Stimulated activated CD8-positive, alpha-beta memory T cell treated with anti-CD3 and anti-CD28 coated beads, Interleukin-7, amount 100 ng/mL, for 4 hours (primary cell): ENCODE measurements at places on chromosomes 12 and 14.

GRCh38 chr12:112837629-112838197, 46.2 kb downstream of the RPH3A start:
- DNase-seq: no peak

DNA sequence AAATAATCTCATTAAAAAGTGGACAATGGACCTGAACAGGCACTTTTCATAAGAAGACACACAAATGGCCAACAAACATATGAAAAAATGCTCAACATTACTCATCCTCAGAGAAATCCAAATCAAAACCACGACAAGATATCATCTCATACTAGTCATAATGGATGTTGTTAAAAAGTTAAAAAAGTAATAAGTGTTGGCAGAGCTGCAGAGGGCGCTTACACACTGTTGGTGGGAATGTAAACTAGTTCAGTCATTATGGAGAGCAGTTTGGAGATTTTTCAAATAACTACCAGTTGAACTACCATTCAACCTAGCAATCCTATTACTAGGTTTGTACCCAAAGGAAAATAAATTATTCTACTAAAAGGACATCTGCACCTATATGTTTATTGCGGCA, 47.2 kb downstream of the FOXG1 start:
- no peak for DNase-seq

- no peak for DNase-seq
Measured at GRCh38 chr12:77932216-77932615, 101.5 kb downstream of the NAV3 start.

GRCh38 chr12:89379148-89379838, 27.0 kb upstream of the DUSP6 start:
- no peak for DNase-seq

DNA sequence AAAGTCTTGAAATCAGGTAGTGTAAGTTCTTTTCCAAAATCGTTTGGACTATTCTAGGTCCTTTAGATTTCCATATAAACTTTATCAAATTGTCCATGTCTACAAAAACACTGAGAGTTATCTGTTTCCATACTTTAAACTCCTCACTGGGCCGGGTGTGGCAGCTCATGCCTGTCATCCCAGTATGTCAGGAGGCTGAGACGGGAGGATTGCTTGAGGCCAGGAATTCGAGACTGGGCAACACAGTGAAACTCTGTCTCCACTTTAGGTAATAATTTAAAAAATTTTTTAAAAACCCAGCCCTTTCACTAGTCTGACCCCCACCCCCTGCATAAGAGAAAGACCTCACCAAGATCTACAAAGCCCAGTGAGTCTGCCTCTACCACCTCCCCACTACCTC, 6.4 kb upstream of the ISM2 start:
- no peak for DNase-seq

DNA sequence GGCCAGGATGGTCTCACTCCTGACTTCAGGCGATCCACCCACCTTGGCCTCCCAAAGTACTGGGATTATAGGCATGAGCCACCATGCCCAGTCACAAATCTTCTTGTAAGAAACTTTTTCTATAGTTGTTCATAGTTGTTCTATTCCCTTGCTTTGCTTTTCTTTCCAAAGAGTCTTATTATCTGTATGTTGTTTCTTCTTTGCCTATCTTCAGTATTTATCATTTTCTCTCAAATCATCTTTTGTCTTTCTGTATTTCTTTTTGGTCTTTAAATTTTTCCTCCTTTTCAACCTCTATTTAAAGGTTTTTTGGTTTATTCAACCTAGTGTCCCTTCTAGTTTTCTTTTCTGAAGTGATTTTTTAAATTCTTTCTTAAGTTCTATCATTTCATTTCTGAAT, 68.7 kb downstream of the LRP6 start:
- DNase-seq: no peak

DNA sequence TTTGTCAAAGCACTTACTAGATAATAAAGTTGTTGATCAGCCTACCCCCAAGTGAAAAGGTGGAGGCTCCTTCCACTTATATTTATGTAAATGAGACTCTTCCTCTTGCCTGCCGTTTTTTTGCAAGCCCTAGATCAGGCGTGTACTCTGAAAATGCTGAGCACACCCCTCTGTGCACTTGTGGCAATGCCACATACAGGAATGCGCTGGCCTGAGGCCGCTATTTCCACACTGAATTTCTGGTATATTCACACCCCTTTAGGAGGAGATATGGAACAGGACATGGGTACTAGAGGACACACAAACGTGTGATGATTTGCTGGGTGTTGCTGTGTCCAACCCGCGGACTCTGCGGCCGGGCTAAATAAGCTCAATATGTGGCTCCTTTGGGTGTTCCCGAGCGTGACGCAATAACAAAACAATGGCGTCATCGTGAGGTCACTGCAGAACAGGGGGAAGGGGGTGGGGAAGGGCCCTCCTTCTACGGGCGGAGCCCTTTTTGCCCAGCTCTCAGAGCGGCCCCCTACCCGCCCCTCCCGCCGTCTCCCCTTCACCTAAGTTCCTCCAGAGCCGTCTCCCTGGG, 554 bp upstream of the TSPAN31 start:
- DNase-seq: peak; percentile 51

DNA sequence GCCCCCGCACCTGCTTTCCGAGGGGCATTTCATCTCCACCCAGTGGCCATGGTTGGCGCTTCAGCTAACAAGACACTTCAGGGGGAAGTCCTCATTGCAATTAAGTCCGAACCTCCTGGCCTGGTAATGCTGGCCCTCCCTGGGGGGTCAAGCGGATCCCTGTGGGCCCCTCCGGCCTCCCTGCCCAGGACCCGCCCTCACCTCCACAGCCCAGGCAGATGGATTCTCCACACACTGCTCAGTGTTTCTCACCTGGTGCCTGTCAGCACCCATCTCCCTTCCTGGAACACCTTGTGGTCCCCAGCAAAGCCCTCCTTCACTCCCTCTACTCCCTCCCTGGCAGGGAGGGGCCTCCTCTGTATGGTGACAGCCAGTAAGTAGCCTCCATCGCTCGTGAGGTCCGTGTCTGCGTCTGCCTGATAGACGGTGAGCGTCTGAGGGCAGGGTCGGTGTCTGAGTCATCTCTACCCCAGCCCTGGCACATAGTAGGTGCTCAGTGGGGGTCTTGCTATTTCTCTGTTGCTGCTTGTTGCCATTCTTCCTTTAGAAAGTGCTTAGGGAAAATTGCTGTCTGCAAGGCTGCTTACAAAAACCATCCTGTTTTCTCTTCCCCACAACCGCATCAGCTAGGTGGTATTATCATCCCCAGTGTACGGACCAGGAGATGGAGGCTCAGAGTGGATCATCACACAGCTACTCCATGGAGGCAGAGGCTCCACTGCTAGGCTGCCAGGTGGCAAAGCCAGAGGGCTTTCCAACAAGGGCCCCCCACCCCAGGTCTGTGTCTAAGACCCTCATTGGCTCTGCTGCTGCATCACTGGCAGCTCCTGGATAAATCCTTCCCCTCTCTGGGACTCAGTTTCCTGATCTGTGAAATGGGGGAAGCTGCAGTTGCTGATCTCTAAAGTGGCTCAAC, 39.7 kb upstream of the EML1 start:
- no peak for DNase-seq

GRCh38 chr12:105057174-105057573, 27.1 kb downstream of the ALDH1L2 start:
- DNase-seq: no peak

- no peak for DNase-seq
Measured at GRCh38 chr12:92138144-92138543, 7.5 kb downstream of the BTG1 start.

DNA sequence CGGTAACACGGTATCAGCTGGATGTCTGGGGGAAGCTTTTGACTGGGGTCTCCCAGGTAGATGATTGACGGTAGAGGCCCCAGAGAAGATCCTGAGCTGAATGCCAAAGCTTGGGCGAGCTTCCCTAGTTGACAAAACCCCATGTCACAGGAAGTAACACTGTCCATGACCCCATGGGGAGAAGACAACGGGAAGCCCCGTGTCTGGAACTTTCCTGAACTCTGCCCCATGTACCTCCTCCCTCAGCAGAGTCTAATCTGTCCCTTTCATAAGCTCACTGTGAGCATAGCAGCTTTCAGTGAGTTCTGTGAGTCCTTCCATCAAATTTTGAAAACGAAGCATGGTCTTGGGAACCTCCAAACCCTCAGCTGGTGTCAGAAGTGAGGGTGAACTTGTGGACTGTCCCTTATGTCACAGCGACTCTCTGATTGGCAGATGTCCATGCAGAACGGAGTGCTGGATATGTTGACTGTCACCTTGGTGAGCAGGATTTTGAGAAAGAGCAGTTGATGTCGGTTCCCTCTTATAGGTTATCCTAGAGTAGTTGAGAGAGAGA, 29.7 kb upstream of the BEGAIN start:
- no peak for DNase-seq

GRCh38 chr14:96507723-96508122, 5.5 kb downstream of the PAPOLA start:
- DNase-seq: no peak

- no peak for DNase-seq
Measured at GRCh38 chr12:57175428-57176138, 28.2 kb upstream of the LRP1-AS start.

DNA sequence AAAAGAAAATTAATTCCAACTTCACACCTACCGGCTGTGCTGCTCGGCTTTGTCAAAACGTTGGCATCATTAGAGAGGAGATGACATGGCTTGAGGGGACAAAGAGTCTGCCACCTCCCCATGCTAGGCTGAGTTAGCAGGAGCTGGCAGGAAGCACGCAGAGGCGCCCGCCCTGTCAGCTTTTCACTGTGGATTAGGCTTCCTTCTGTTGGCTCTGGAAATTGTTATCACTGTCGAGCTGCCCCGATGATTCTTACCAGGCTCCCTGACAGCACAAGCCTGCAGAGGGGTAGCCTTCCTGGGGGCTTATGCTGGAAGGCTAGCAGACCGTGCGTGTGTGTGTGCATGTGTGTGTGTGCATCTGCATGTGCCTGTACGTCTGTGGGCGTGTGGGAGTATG, 490.9 kb upstream of the TBX3 start:
- DNase-seq: no peak

- no peak for DNase-seq
Measured at GRCh38 chr14:89566644-89567415, 149.8 kb upstream of the FOXN3 start.

GRCh38 chr14:100546051-100546443, 41.2 kb downstream of the BEGAIN start:
- no peak for DNase-seq

DNA sequence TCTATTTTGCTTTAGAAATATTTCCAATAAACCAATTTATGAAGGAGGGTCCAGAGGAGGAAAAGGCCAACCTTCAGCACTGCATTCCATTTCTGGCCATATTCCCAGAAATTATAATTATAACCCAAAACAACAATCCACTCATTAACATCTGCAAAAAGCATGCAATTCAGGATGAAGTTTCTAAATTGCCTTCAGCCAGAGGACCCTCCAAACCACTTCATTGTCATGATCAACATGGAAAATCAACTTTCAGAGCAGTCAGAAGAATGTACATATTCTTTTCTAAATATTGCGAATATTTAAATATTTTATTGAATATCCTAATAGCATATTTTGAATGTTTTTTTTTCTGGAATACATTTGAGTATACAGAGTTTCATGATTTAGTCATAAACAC, 332.6 kb upstream of the TMEM132C start:
- DNase-seq: no peak

DNA sequence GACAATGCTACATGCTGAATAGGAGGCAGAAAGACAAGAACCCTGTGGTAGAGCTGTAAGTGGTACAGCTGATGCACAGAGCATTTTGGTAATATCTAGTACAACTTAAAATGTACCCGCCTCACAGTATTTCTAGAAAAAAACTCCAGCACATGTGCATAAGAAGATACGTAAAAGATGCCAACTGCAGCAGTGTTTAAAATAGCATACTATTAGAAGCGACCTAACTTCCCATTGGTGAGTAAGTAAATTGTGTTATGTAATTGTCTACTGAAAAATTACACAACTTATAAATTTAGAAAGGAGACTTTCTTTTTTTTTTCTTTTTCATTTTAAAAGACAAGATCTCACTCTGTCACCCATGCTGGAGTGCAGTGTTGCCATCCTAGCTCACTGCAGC, 114.3 kb upstream of the CAND1 start:
- no peak for DNase-seq

- no peak for DNase-seq
Measured at GRCh38 chr12:46609674-46610073, 216.1 kb downstream of the SLC38A4 start.

DNA sequence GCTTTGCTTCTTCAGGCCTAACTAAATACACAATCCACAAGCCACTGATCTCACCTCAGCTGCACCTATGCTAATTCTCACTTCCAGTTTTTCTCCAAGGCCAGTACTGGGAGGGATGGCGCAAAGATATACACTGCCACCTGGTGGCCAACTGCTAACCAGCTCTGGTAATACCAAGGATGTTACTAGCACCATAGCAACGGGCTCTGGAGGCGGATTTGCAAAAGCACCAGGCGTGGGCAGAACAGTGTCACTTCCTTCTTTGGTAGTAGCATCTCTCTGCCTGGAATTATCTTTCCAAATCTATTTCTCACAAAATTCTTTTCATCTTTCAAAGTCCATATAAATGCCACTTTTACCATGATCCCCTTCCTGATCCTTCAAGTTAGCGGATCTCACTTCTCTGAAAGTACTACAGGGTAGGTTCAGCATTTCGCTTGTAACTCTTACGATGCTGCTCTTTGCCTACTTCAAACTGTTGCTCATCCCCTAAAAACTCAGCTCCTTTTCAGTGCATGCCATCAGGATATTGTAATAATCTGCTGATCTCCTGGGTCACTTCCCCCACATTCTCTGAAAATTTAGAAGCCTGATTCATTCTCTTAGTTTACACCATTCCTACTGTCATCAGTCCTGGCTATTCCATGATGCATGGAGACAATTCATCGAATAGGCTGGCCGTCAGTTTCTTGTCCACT, 37.1 kb upstream of the FOXJ2 start:
- peak; percentile 92 for DNase-seq

- no peak for DNase-seq
Measured at GRCh38 chr12:69978020-69978419, 153.0 kb downstream of the MYRFL start.

DNA sequence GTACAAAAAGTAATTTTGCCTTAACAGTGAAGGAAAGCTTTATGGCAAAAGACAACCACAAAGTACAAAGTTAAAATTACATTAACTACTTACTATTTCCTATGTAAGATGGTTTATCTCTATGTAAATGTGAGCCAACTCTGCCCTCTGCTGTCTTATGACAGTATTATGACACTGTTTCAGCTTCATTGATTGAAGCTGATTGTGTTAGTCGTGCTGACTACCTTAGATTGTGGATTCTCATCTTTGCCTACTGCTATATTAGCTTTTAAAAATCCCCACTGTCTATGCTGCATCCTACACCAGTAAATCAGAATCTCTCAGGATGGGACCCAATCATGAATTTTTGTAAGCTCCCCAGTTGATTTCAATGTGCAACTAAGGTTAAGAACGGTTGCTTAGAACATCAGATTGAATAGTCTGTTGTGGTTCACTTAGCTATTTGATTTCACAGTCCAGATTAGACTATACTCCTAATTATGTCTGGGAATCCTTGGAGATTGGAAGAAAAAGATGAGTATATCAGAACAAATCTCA, 12.2 kb upstream of the SPTB start:
- DNase-seq: no peak

DNA sequence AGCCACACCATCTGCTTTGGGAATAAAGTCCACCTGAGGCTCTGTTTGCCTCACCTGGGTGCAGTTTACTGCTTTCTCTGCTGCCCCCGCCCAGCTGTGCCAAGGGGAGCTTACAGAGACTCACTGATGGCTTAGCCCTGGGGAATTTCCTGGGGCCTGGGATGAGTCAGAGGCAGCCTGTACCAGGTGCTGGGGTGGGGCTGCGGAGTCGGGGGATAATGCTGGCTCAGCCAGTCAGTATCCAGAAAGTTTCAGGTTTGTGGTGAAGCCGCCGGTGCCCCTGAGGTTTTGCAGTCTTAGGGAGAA, 22.3 kb downstream of the PLEKHG3 start:
- DNase-seq: no peak
